Naive thymus-derived CD8-positive, alpha-beta T cell (primary cell): ENCODE measurements at places on chromosomes 6 and 20. TPM values are rescaled to one million over a fixed set of nuclear protein-coding genes. Genes with fewer than 3 reads are reported as not detected.

ANGPT4 gene
- not detected for total RNA-seq

TINAG gene
- not detected for total RNA-seq

ENPP5 gene
- 1.1 TPM for total RNA-seq

BCL2L1 gene
- 14.8 TPM for total RNA-seq

PRND gene
- total RNA-seq: not detected

KIF16B gene
- total RNA-seq: 7.9 TPM

LY6G5B gene
- total RNA-seq: 44.1 TPM

HSPA12B gene
- total RNA-seq: not detected

MRPS18B gene
- total RNA-seq: 43.1 TPM

RPL7L1 gene
- 113 TPM for total RNA-seq

NMBR gene
- total RNA-seq: not detected

PIGT gene
- total RNA-seq: 86.7 TPM

TRIM15 gene
- not detected for total RNA-seq

PAX1 gene
- not detected for total RNA-seq

TAF8 gene
- 61.3 TPM for total RNA-seq

TRMT11 gene
- total RNA-seq: 27.9 TPM

IMPG1 gene
- total RNA-seq: not detected

AFG1L gene
- 5.6 TPM for total RNA-seq

TCF21 gene
- not detected for total RNA-seq

PRRT1 gene
- total RNA-seq: 5.5 TPM

OR2H1 gene
- total RNA-seq: not detected

SLC32A1 gene
- not detected for total RNA-seq

ULBP3 gene
- not detected for total RNA-seq

ZNF334 gene
- total RNA-seq: 0.91 TPM

LTB gene
- 469 TPM for total RNA-seq

KCNK17 gene
- total RNA-seq: not detected

ERVFRD-1 gene
- total RNA-seq: not detected

LPIN3 gene
- 0.44 TPM for total RNA-seq

DNAJC5 gene
- total RNA-seq: 51.8 TPM

ATP6V1G2 gene
- total RNA-seq: 7.9 TPM

ADTRP gene
- total RNA-seq: 5.0 TPM

FANCE gene
- total RNA-seq: 9.3 TPM

ANKRD66 gene
- total RNA-seq: not detected

DCDC2 gene
- total RNA-seq: not detected

KHDC1 gene
- 0.68 TPM for total RNA-seq

CTAGE9 gene
- total RNA-seq: not detected

STK35 gene
- total RNA-seq: 18.3 TPM

FKBP1C gene
- total RNA-seq: not detected

ZC2HC1B gene
- not detected for total RNA-seq

SIRPD gene
- total RNA-seq: 0.58 TPM

SSR1 gene
- total RNA-seq: 97.5 TPM

EFCAB8 gene
- total RNA-seq: 2.2 TPM

ACSS2 gene
- total RNA-seq: 27.9 TPM

UNC5CL gene
- total RNA-seq: 6.3 TPM

HTR1E gene
- not detected for total RNA-seq

TGM3 gene
- total RNA-seq: not detected

CCM2L gene
- total RNA-seq: not detected

VIP gene
- total RNA-seq: not detected

POPDC3 gene
- not detected for total RNA-seq

RRP36 gene
- 55.5 TPM for total RNA-seq

KCNQ5 gene
- 10.7 TPM for total RNA-seq

BFSP1 gene
- not detected for total RNA-seq

RBM24 gene
- total RNA-seq: not detected

TSPYL4 gene
- 24.7 TPM for total RNA-seq

AIF1 gene
- 23.0 TPM for total RNA-seq
